ENCODE measurements at places on chromosomes 3 and 15.

- no peak for DNase-seq
Observed at GRCh38 chr3:75978686-75979085, 193.3 kb upstream of the ZNF717 start.

- no peak for DNase-seq
Observed at GRCh38 chr3:42864321-42864950, 11.2 kb downstream of the CYP8B1 start.

- DNase-seq, result no peak
Observed at GRCh38 chr3:115937054-115937453, 313.7 kb downstream of the GAP43 start.

GRCh38 chr3:64082411-64082810 lies 59.1 kb upstream of the PSMD6 start:
- DNase-seq, result no peak

- DNase-seq, result no peak
Observed at GRCh38 chr3:53170325-53171063, 9.5 kb downstream of the PRKCD start.

All from cortex of kidney (tissue), 1 donor.